ENCODE measurements at places on chromosomes 6 and 20.

DNA sequence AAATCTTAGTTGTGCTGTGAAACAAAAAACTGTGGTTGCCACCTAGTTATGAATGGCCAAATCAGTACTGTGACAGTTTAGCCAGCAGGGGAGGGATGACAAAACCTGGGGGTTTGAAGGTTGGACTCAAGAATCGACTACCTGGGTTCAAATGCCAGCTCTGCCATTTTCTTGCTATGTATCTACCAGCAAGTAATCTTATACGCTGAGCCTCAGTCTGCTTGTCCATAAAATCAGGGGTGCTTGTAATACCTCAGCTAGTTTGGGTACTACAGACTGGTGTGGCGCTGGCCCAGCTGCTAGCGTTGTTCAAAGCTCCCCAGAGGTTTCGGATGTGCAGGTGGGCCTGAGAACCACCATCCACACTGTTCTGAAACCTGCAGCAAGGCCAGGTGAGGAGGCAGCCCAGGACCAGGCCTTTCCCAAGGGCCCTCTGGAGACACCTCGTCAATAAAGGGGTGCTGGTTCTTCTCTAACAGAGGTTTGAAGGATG lies 40.4 kb downstream of the TRAM2 start:
- no peak for DNase-seq

GRCh38 chr6:136647363-136647852 lies 97.2 kb upstream of the MAP7 start:
- DNase-seq, result peak; percentile 20

- DNase-seq, result no peak
Measured at GRCh38 chr20:31919410-31920155, 32.3 kb downstream of the PDRG1 start.

- no peak for DNase-seq
Measured at GRCh38 chr6:40077736-40078135, 143.5 kb upstream of the MOCS1 start.

GRCh38 chr6:39553860-39554802 lies 171.1 kb downstream of the KIF6 start:
- no peak for DNase-seq

- no peak for DNase-seq
Measured at GRCh38 chr6:54990001-54990400, 143.4 kb downstream of the FAM83B start.

GRCh38 chr20:25549172-25549773 lies 36.1 kb downstream of the NINL start:
- DNase-seq, result no peak

DNA sequence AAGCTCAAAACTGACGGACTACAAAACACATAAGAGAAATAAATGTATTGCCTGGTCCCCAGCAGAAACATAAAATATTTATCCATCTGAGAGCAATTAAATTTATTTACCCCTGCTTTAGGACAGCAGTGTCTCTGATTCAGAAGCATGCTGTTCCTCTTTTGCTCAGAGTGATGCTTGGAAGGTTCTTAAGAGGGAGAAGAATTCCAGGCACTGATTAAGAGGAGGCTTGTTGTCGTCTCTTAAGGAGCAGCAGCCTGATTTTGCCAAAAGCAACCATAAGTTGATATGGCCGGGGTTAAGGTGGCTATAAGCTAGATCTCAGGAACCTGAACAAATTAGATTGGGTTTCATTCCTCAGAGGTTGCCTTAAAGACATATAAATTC lies 25.8 kb downstream of the CAP2 start:
- DNase-seq, result no peak

DNA sequence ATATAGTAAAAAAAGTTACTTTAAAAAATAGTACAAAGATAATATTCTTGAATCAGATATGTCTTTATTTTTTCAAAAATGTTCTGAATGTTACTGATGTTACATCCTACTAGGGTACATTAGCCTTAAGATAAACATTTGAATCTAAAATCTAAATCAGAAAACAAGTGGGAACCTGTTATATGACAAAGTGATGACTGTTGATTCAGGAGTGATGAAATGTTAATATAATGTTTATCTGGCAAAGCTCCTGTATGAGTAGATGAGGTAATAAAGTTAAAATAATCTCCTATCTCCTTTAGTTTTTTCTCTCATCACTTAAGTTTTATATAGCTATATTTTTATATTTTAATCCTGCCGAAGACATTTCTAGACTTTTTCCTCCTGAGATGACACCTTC lies 4.2 kb downstream of the DOP1A start:
- DNase-seq, result no peak

DNA sequence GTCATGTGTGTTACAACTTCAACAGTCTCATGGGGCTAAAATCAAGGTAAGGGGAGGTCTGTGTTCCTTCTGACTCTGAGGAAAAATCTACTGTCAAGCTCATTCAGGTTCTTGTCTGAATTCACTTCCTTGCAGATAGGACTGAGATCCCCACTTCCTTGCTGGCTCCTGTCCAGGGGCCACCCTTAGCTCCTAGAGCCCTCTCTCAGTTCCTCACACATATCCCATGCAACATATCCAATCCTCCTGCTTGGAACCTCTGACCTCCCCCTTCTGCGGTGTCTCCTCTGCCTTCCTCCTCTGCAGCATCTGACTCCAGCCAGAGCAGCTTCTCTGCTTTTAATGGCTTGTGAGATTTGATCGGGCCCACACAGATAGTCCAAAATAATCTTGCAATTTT lies 27.1 kb upstream of the MICB start:
- DNase-seq, result no peak

DNA sequence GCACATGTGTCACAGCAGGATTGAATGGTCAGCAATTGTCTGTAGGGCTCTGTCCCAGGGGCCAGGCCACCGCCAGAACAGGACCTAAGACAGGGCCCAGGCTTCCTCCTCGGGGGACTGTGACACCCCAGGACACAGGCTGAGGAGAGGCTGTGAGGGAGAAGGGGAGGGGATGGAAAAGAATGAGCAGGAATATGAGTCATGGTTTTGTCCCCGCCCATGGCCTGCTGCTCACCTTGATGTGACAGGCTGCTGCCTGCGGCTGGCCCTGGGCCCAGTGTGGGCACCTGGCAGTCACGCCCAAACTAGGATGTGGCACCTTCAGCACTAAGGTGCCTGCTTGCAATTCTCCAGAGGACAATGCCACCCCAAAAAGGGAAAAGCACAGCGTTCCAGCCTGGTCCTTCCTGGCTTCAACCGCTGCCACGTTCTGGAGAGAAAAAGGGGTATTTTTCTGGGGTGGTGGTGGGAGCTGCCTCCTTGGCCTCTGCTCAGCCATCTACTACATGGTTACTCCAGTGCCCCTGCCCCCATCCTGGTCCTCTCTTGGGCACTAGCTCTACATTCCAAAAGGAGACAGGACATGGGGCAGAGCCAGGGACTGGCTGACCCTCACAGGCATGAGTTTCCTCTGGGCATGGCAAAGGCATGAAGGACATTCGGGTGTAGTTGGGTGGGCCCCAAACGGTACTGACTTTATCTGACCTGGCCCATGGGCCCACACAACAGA lies 93.4 kb downstream of the SLC22A23 start:
- DNase-seq, result no peak

DNA sequence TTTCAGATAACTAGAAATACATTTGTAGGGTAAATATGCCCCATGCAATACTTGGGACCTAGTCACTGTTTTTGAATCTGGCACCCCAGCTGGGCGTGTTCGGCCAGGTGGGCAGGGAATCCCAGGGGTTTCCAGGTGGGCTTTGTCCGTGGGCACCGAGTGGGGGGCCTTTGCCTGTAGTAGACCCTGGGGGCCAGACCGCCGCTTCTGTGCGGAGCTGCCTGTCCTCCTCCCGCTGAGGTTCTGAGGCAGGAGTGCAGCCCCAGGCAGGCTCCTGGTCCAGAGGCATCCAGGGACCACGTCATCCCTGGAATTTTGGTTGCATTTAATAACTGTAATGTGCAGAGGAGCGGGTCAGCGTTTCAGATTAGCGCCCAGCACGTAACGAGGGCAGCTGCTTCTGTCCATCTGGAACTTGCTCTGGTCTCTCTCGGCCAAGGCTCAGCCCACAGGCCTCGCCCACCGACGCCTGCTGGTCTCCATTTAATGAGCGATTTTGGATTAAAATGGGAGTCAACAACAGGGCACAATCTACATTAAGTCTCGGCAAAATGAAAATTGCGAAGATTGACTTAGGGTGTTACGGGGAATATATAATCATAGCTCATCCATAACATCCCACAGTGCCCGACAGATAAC lies 12.8 kb downstream of the BHLHE23 start:
- DNase-seq, result no peak

- DNase-seq, result no peak
Measured at GRCh38 chr6:108207013-108207412, 41.2 kb downstream of the NR2E1 start.

- no peak for DNase-seq
Measured at GRCh38 chr6:14736554-14736953, 509.3 kb upstream of the JARID2 start.

DNA sequence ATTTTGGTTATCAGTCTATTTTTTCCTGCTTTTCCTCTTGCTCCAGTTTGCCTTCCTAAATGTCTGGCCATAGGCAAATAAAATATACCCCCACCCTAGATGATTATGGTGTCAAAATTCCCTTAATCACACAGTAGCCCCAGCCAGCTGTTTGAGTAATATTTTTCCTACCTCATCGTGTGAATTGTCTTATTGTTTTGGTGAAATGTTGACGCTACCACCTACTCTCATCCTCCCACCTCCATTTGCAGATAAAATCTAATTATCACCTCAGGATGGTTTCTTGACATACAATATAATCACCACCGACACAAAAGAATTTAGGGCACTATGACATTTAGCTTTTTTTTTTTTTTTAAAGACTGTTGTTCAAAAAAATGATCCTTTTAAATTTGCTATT lies 44.1 kb upstream of the FUCA2 start:
- no peak for DNase-seq

DNA sequence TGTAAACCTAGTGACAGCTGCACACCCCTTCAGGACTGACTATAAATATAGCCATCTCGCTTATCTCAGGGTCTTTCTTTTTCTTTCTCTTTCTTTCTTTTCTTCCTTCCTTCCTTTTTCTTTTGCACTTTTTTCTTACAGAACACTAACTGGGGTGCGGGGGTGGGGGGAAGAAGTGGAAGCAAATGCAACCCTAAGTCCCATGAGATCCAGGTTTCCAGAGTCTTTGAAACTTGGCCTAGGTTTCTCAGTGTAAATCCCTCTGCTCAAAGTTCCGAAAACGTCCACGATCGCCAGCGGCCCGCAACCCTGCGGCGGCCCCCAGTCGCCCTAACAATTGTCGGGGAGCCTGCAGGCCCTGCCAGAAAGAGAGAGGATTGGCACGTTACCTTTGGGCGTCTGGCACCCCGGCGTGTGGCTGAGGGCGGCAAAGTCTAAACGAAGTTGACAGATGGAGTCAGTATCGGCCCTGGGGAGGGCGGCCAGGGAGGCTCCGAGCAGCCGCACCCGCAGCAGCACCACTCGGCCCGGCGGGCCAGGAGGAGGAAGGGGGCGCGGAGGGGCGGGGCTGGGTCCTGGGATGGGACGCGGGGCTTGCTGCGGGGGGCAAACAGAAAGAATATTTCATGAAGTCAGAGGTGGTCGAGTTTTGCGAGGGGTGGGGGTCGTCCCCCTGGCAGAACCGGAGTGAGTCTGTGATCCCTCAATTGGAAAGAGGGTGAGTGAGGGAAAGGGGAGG lies 577 bp upstream of the FOXF2 start:
- DNase-seq, result no peak

- DNase-seq, result no peak
Measured at GRCh38 chr6:121733234-121733633, 297.8 kb downstream of the GJA1 start.

- no peak for DNase-seq
Measured at GRCh38 chr6:82066991-82067411, 180.5 kb downstream of the IBTK start.

DNA sequence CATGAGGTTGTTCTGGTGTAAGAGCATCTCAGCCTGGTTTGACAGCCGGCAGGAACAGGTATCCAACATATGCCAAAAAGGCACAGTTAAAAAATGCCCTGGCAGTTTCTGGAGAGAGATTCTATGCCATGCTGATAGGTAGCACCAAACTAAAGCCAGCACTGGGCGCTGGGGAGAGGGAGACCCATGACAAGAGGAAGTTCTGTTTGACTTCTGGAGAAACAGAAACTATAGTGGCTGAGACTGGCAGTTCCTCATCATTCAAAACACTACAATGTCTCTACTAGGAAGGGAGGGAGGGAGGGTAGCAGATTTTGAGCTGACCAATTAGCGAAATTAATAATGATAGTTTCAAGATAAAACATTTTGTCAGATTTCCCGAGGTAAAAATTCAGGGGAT lies 174.1 kb downstream of the ADAT2 start:
- DNase-seq, result no peak

GRCh38 chr6:166078294-166078693 lies 89.4 kb downstream of the TBXT start:
- DNase-seq, result no peak

DNA sequence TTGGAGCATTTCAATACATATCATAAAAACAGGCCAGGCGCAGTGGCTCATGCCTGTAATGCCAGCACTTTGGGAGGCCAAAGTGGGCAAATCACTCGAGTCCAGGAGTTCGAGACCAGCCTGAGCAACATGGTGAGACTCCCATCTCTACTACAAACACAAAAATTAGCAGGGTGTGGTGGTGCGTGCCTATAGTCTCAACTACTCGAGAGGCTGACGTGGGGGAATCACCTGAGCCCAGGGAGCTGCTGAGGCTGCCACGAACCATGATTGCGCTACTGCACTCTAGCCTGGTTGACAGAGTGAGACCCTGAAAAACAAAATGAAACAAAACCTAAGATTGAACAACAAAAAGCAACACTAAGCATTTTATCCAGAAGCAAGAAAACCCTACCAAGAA lies 47.2 kb downstream of the BACH2 start:
- DNase-seq, result no peak

DNA sequence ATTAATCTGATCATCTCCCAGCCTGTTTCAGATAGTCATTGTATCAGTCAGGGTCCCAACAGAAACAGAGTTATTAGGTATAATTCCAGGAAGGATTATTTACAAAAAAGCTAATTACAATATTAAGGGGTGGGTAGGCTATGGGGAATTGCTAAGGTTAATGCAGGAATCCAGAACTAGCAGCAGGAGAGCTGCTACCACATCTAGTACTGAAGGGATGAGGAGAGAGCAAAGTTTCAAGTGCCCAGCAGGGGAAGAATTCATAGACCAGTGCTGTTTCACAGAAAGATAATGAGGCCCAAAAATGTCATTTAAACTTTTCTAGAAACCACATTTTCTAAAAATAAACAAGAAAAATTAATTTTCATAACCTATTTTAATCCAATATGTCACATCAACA lies 284.2 kb downstream of the HACE1 start:
- no peak for DNase-seq

- DNase-seq, result no peak
Measured at GRCh38 chr6:139425780-139426179, 51.3 kb upstream of the CITED2 start.

GRCh38 chr20:46530640-46531039 lies 17.3 kb upstream of the ZNF334 start:
- no peak for DNase-seq

DNA sequence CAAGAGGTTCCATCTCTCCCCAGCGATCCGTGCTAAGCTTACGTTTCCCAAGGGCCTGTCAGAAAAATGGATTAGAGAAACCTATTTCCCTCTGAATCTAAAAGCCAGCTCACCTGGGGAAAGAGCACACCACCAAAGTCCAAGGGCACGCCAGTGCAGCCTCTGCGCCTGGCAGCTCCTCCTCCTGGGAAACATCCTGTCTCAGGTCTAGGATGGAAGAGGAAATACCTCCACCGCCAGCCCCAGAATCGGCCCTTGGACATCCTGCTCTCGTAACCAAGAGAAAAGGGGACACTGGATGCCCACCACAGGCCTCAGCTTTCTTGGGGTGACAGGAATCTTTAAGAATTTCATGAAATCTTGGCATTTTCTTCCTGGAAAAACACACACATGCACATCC lies 18.7 kb downstream of the RAMACL start:
- no peak for DNase-seq

GRCh38 chr6:159100395-159101182 lies 55.8 kb upstream of the TAGAP start:
- no peak for DNase-seq
